WTC11 (cell line): ENCODE measurements at places on chromosomes 12 and 14. TPM values are rescaled to one million over a fixed set of nuclear protein-coding genes. Genes with fewer than 3 reads are reported as not detected.

- DNase-seq: no peak
Measured at GRCh38 chr14:102370305-102370809, 7.6 kb downstream of the TECPR2 start.

DNA sequence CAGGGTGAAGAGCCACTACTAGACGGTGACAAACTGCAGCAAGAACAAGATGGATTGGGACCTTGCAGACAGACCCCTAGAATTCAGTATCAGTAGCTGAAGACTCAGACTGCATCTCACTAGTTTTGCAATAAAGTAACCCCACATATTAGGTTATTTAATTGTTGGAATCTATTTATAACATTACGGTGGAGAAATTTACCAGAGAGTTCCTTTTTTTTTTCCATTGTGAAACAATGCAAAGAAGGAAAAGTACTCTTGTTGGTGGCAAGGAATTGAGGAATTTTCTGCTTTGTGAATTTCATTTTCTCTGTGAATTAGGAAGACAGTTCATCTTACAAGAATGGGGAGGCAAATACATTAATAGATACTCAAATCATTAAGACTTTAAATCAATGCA lies 185.7 kb upstream of the PPFIA2 start:
- DNase-seq: no peak

DNA sequence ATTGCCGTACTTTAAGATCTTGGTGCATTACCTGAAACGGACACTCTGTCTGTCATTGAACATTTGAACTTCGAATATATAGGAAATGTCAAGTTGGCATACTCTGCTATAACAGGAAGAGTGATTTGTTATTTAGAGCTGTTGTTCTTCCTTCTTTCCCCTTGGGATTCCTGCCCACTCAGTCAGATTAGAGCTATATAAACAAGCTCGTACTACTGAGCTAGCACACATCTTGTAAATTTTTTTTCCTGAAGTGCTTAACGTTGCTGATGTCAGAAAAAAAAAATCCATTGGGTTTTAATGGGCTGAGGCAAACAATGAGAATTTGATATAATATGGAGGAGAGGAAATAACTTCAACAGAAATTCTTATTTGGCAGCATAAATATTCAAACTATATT lies 26.8 kb downstream of the RGS6 start:
- DNase-seq: no peak

GRCh38 chr14:101732118-101732517 lies 29.4 kb upstream of the PPP2R5C start:
- no peak for DNase-seq

The UBE2N gene
- 183 to 195 TPM (median 185 TPM) in 3 replicates for total RNA-seq

The PRPF40B gene
- 38.0 to 46.0 TPM (median 40.5 TPM) in 3 replicates for total RNA-seq

The DBX2 gene
- 0.27 to 0.35 TPM (median 0.27 TPM) in 3 replicates for total RNA-seq

The RAD51B gene
- total RNA-seq: 14.2 to 27.8 TPM (median 26.4 TPM) in 3 replicates

DNA sequence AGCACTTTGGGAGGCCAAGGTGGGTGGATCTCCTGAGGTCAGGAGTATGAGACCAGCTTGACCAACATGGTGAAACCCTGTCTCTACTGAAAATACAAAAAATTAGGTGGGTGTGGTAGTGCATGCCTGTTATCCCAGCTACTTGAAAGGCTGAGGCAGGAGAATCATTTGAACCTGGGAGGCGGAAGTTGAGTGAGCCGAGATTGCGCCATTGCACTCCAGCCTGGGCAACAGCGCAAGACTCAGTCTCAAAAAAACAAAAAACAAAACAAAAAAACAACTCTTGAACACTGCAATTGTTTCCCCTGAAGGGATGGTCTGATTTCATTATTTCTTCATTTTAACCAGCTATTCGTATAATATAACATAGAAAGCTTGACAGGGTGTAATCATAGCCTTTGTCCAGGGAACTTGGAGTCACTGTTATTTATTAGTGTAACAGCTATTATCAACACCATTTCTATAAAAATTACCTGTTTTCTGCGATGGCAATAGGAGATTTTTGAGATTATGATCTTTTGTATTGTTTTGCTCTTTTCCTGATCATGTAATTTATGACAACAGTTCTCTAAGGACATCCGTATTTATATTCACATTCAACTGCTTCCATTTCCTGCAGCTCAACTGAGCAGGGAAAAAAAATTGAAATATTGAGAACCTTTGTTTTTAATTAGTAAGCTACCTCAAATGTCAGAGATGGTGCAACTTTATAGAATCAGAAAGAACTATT lies 94.7 kb downstream of the DIP2B start:
- DNase-seq: no peak

- DNase-seq: no peak
Measured at GRCh38 chr12:53402871-53403270, 20.8 kb upstream of the AMHR2 start.

DNA sequence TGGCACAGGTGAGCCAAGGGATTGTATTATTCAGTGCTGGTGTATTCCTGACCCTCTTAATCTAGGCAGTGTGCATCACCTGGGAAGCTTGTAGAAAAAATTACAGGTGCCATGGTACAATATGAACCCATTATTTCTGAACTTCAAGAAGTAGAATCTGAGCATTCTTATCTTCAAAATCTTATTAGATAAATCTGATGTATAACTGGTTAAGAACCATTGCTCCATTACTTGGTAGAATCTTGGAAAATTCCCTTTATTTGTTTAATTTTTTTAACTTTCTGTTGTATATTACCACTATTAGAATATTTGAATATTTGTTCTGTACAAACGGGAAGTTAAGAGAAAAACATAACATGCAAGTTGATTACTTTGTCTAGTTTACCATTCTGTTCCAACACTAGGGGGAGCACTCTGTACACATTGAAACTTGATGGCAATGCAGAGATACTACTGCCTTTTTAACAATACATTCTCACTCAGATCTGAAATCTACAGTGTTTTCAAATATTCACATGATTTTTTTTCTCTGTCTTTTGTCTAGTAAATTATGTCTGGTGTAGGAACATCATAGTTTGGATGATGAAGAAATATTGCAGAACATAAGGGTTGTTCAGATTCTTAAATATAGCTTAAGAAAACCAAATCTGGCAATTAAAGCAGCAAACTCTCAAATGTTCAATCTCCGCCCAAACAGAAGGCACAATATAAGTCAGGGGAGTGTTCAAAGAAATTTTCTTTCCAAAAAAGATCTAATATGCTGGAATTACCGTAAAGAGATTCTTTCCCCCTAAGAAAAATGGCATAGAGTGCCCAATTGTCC lies 196.6 kb downstream of the PCNX1 start:
- no peak for DNase-seq

DNA sequence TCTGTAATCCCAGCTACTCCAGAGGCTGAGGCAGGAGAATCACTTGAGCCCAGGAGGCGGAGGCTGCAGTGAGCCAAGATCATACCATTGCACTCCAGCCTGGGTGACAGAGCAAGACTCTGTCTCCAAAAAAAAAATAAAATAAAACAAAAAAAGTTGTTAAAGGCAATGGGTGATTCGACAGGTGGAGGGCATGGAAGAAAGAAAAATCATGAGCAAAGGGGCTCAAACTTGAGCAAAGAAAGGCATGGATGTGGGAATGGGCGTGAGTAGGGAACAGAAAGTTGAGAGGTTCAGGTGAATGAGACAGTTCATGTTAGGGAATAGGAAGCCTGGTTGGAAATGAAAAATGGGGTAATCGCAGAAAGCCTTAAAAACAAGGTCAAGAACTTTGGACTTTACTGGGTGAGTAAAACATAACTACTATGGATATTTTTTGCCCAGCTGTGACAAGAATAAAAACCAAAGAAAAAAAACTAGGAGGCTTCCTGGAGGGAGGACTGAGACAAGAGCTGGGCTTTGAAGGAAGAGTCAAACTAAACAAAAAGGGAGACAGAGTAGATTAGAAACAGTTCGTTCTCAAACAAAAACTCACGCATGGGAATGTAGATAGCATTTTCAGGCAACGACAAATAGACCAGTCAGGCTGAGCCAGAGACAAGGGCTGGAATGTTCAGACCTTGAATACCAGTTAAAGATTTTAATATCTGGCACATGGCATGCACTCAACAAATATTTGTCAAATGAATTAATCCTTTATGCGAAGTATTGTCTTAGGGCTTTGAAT lies 18.8 kb downstream of the PYM1 start:
- DNase-seq: no peak

The LTB4R gene
- 6.9 to 9.4 TPM (median 7.6 TPM) in 3 replicates for total RNA-seq

GRCh38 chr14:68780358-68781160 lies 12.3 kb downstream of the ZFP36L1 start:
- no peak for DNase-seq

The MYH6 gene
- 0.09 to 0.14 TPM (median 0.09 TPM) in 3 replicates for total RNA-seq

The TMEM132C gene
- total RNA-seq: not detected in 3 replicates

DNA sequence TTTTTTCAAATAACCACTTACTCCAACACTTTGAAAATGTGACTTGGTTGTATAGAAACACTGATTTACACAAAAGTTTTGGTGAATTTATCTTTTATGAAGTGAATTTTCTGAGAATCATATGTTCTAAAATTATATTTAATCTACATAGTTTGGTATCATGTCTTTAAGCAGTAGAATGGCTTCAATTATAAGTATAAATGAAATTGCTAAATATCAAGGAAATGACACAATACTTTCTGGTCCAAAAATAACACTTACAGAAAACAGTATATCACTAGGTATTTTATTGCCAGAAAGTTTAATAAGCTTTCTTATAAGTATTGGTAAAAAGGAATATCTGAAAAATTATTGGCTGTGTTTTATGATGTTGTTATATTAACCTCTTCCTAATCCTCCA lies 90.9 kb downstream of the SRGAP1 start:
- DNase-seq: no peak

The ERGIC2 gene
- total RNA-seq: 46.7 to 55.2 TPM (median 51.4 TPM) in 3 replicates

DNA sequence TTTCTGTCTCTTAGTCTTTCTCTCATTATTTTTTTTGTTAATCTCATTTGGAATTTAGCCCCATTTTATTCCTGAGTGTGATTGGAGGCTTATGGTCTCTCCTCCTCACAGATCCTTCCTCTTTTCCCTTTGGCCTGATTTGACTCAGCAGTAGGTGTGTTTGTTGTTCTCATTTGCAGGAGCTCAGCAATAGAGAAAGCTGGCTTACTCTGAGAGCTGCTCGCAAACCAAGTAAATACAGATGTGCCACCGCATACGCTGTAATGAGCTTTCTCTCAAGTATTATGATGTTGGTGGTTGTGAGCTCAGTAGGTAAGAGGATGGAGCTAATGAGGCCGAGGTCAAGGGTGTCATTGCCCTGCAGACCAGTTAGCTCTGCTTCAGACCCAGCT lies 206.5 kb downstream of the ETV6 start:
- DNase-seq: no peak

The NTF3 gene
- 1.2 to 1.5 TPM (median 1.3 TPM) in 3 replicates for total RNA-seq

The PRB2 gene
- total RNA-seq: not detected in 3 replicates

- DNase-seq: no peak
Measured at GRCh38 chr12:45268672-45269411, 52.9 kb downstream of the ANO6 start.

GRCh38 chr12:102120564-102120873 lies 536 bp downstream of the PARPBP start:
- DNase-seq: no peak

- DNase-seq: no peak
Measured at GRCh38 chr14:105317546-105317945, 3.0 kb downstream of the PACS2 start.

GRCh38 chr12:127966331-127966730 lies 300.6 kb upstream of the TMEM132C start:
- DNase-seq: no peak
